Urinary bladder (tissue), 4 donors: ENCODE measurements at places on chromosomes 3 and 15. TPM values are rescaled to one million over a fixed set of nuclear protein-coding genes. Genes with fewer than 3 reads are reported as not detected.

Gene PLA2G4F
- 3.1 TPM for total RNA-seq

DNA sequence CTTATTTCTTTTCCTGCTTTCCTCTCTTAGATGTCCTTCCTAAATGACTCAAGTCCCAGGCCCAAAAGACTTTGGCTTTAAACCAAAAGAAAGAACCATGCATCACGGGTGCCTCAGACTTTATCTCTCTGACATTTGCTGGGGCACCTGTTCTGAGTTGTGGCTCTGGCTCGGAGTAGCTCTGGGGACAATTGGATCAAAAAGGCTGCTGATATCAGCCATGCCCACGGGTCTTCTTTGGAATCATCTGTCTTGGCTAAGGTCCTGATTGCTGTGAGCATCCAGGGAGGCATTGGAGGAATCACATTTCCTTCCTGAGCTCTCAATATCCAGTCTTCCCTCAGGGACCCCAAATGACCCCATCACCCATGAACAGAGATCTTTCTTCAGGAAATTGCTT, 59.9 kb downstream of the CLSTN2 start:
- DNase-seq: no peak

Gene SERINC4
- total RNA-seq: not detected

Gene PCNP
- 208 TPM for total RNA-seq

Gene SAMMSON
- total RNA-seq: 0.21 TPM
